ENCODE measurements at places on chromosomes 6 and 20. TPM values are rescaled to one million over a fixed set of nuclear protein-coding genes. Genes with fewer than 3 reads are reported as not detected.

SGK1 gene
- total RNA-seq: 28.1 TPM

DNA sequence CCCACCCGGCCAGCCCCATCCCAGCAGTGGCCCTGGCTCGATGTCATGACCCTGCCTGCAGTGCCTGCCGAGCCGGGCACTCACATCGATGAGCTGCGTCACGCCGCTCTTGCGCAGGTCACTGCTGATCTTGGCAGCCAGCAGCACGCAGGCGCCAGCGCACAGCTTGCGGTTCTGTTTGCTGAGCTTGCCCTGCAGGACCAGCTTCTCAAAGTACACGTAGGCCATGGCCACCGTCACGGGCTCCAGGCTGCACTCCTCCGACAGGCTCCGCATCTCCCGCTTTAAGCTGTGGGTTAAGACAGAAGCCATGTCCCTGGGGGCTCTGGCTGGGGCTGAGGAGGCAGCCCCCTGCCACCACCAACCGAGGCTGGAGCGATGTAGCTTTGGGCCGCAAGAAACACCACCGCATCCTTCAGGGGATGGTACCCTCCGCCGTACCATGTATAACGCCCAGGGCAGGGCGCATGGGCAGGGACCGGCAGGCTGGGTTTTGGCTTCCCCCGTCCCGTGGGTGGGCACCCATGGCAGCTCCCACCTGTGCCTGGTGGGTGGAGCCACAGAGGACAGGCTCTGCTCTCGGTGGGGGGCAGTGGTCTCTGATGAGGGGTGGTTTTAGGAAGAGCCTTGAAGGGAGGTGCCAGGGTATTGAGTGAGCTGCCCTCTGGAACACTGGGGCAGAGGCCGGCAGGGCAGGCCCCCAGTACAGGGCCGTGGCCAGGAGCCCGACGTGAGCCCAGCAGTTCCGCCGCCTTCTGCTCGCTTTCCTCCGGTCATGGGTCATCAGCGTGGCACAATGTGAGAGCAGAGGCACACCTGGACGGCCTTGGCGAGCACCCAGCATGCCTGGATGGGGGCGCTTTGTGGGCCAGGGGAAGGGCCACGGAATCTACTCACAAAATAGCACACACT, 4.5 kb downstream of the RPS21 start:
- DNase-seq: no peak

DNA sequence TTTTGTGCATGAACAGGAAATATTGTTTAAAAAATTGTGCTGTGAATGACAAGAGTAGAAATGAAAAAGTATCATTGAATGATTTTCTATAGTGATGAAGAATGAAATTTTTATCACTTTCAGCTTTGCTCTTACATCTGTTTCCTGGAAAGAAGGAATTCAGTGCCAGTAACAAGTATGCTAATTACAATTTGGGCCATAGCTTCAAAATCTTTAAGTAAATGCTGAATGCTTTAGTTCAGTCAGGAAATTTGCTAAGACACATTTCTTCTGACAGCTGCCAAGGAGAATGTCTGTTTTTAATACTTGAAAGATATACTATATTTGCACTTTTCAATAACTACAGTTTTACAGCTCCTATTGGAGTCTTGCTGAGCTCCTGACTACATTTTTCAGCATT, 203.7 kb upstream of the RSPO3 start:
- DNase-seq: no peak

- DNase-seq: no peak
Observed at GRCh38 chr6:140636271-140636907, 1261.9 kb upstream of the CITED2 start.

GRCh38 chr20:32278199-32278643, 770 bp downstream of the KIF3B start:
- no peak for DNase-seq

GRCh38 chr20:13791540-13792459, 7.0 kb downstream of the NDUFAF5 start:
- DNase-seq: no peak
